ENCODE measurements at places on chromosomes 5 and 9.

GRCh38 chr9:12784461-12785259 lies 9.8 kb downstream of the LURAP1L start:
- no peak for DNase-seq

DNA sequence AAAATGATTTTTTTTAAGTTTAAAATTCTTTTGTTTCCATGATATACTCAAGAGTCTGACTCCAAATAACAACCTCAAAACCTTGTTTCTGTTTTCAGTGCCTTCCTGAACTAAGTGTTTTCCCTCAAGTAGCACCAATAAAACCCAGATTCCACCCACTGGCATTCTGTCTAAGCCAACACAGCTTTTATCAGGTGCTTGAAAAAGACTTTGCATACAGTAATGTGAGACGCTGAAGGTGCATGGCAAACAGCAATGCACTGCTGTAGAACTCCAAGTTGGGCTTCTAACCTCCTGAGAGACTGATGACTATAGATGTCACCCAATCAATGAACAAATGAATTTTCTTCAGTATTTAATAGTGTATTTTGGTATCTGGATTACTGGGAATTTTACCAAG lies 95.7 kb downstream of the NFIB start:
- DNase-seq = no peak

DNA sequence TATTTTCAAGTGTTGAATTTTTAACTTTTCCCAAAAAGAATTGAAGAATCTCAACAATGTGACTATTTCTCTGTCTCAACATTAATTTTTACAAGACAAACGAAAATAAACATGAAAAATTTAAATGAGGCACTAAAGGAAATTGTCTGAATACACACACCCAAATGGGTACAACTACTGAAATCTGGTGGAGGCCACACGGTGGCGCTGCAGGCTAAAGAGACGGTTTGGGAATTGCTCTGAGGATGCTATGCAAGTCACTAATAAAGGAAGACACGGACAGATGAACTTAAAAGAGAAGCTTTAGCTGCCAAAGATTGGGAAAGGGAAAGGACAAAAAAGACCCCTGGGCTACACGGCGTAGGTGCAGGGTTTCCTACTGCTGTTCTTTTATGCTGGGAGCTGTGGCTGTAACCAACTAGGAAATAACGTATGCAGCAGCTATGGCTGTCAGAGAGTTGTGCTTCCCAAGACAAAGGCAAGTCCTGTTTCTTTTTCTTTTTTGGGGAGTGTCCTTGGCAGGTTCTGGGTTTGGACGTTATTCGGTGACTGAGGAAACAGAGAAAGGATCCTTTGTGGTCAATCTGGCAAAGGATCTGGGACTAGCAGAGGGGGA lies at the start of gene PCDHB10:
PCDHB10 (plus strand) TSS at position 244 of the 616 bp plus-strand sequence; CDS start at position 444, 200 bp downstream.
- no peak for DNase-seq

DNA sequence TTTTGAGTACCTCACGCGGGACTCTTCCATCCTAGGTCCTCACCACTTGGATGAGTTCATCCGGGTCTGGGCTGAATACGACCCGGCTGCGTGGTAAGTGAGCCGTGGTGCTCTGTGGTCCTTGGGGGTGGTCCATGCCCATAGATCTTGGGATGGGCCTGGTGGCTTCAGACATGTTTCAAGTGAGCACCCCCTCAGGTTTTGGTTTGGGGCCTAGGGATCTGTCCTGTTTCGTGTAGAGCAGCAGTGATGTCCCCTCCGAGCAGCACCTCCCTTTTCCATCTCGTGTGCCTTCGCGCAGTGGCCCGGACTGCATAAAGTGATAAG lies 218.9 kb downstream of the CACNA1B start:
- no peak for DNase-seq

- DNase-seq = no peak
Measured at GRCh38 chr5:94313696-94314095, 304.7 kb downstream of the KIAA0825 start.

DNA sequence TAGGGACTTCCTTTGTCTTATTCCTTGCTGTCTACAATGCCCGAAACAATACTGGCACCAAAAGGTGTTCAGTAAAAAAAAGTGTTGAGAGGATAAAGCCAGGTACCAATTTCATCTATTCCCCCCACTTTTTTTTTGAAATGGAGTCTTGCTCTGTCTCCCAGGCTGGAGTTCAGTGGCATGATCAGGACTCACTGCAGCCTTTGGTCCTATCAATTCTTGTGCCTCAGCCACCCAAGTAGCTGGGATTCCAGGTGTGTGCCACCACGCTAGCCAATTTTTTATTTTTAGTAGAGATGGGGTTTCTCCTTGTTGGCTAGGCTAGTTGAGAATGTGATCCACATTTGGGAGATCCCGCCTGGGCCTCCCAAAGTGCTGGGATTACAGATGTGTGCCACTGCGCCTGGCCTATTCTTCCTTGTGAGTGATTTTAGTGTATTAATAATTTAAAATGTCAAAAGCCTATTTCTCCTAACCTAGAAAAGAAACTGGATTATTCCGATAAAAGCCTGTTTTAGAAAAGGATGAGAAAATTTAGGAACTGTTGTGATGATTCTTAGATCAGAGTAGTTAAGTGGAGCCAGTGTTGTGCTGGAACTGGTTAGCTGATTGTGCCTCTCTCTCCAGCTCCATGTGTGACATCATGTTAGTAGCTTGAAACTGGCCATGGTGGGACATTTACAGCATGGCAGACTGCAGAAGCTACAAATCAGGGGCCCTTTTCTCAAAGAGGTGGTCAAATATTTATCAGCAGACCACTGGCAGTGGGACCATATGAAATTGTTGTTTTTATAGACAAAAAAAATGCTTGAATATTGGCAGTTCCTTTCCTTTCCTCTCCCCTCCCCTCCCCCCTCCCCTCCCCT lies 14.3 kb downstream of the CDC42SE2 start:
- no peak for DNase-seq

- no peak for DNase-seq
Measured at GRCh38 chr5:174576042-174576441, 148.3 kb upstream of the MSX2 start.

DNA sequence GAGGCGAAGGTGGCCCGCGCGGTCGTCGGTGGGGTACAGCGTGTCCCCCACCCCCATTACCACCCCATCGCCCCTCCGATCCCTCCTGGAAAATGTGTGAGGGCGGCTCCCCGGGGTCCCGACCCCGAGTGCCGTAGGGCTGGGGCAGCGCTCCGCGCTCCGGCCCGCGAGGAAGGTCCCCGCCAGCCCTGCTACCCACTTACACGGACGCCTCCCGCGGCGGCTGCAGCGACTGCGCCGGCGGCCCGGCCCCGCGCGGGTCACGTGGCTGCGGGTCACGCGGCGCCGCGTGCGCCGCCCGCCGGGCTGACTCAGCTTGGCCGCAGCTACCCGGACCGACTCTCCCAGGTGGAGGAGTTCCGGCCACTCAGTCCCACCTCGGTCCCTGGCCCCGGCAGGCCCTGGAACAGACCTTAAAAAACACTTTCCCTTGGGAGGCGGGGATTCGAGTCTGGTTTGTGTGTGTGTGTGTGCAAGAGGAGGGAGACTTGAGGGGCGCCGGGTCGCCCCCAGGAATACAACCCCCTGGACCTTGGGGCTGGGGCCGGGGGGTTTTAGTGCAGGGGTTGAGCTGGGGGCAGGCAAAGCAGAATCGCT lies at the start of gene GNPDA1:
GNPDA1 (minus strand) TSS at position 236 of the 597 bp plus-strand sequence. CDS start 992 bp downstream, outside the sequence.
- peak; percentile 31 for DNase-seq

DNA sequence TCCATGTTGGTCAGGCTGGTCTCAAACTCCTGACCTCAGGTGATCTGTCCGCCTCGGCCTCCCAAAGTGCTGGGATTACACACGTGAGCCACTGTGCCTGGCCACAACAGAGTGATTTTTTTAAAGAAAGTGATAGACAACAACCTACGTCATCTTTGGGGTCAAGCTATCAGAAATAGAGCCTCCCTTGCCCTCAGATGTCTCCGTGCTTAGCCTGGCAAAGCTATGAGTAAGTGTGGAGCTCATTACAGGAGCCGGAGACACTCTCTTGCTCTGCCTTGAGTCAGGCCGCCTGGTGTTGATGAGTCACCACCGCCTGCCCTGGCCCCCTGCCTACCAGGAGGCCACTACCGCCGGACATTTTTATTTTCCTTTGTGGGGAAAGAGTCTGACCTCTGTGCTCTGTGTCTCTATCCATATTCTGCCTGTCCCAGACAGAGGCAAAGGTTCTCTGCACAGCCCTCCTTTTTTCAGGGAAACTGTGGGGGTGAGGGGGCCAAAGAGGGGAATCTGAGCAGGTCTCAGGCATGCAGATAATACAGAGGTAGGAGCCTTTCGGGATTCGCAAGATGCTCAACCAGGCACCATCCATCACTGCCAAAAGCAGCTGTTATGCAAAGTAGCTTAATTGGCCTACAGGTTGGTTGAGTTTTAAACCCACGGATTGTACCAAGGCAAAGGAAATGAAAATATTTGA lies 123.7 kb upstream of the CPEB4 start:
- no peak for DNase-seq

GRCh38 chr5:97002983-97003382 lies 67.1 kb downstream of the LNPEP start:
- no peak for DNase-seq

DNA sequence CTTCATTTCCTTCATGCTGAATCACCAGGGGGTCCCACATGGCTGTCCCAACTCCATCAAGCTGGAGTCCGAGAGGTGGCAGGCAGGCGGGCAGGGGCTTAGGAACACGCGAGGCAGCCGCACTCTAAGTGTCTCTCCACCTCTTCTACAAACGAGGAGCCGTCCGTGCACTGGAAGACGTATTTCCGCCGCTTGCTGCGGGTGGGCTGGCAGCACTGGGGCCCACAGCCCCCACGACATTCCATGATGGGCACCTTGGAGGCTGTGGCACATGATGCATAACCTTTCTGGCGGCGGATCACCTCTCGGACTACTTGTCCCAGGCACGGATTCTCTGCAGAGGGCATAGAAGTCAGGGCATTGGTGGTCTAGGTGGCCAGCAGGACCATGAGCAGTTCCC lies 87.2 kb upstream of the PANK3 start:
- DNase-seq = no peak

GRCh38 chr5:96936431-96937320 lies 796 bp downstream of the LNPEP start:
- DNase-seq = peak; percentile 5

- DNase-seq = no peak
Measured at GRCh38 chr5:92237896-92238295, 854.8 kb upstream of the ARRDC3 start.

- no peak for DNase-seq
Measured at GRCh38 chr9:105244734-105245028, 230 bp downstream of the SLC44A1 start.

- no peak for DNase-seq
Measured at GRCh38 chr5:140240987-140241706, 61.8 kb downstream of the PFDN1 start.

DNA sequence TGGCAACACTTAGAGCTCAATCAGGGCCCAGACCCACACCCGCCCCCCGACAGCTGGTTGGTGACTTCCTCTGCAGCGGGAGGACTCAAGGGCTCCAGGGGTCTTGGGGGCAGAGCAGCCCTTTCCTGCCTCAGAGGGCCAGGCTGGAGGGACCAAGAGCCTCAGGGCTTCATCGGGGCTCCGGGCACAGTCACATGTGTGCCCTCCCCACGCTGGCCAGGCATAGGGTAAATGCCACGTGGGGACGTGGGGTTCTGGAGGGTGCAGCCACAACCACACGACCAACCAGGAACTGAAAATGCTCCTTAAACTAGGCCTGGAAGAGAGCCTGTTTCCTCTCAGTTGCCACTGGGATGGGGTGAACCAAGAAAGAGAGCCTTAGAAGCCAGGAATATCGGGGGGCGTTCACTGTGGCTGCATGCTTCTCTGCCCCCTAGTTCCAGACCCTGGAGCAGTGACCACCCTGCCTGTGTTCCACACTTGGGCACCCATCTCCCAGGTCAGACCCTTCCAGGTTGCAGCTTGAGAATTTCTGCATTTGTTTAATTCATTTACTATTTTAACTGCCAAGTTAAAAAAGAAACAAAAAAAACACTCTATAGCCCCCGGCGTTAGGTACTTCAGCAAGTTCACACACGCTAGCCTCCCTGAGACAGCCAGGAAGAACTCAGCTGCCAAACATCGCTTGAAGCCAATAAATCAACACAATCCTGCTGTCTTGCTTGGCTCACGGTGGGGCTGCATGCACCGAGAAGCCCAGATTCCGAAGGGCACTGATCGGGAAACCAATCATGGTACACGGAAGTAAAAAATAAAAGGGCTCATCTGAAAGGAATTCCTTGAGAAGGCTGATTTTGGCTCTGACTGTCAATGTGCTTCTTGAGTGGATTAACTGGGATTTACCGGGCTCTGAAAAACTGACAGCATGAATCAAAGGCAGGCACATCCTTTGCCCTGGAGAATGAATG lies 56.1 kb upstream of the PHYKPL start:
- no peak for DNase-seq

DNA sequence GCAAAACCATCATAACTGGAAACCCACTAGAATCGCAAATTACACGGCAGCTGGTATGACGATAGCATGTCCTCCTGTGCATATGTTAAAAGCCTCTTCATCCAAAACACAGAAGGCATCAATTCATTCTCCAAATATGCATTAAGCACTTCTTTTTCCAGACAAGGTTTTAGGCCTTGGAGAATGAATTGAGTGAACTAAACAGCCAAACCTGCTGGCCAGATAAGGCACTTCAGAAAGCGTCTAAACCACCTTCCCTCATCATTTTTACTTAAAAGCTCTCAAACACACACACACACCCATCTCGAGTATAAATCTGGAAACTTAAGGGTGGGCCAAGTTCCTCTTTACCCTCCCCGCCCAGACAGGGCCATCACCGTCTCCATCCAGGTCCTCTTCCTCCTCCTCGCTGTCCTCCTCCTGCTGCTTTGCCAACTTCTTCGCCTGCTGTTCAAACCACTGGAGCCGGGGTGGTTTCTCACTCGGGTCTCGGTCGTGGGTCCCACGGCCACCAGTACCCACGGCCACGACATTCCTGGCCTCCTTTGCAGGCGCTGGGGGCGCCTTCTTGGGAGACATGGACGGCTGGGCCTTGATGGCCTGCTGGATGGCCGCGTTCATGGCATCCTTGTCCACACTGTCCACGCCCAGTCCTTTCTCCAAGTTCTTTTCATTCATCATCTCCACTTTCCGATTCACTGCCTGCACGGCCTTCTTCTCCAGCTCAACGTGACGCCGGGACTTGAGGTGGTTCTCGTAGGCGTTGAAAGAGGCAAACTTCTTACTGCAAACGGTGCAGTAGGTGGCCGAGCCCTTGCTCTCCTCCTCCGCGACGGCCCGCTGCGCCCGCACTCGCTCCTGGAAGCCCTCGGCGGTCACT lies 696 bp downstream of the ZNF622 start:
- DNase-seq = no peak

DNA sequence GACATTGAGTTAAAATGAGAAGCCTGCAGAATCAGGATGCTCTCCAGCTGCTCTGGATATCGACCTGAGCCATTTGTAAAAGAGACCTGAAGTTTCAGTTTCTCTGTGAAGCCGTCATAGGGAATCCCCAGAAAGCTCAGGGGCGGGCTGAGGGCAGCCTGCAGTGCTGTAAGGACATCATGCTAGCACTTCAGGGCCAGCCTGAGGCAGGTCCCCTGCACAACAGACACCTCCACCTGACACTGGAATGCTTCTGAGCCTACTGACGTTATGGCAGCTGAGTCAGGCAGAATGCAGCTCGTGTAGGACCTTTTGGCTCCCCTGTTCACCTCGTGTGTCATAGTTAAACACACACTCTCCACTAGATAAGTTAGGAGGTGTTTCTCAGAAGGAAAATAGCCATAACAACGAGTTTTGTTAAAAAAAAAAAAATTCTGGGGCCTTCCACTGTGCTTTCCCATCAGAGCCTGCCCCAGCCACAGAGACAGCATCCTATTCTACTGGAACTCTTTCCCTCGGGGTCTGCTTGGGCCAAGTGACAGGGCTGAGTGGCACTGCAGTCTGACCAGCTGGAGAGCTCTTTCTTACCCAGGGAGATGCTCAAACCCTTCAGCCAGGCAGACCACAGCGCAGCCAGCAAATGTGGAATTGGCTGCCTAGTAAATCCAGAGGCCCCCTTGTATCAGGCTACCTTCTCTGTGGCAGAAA lies 354.9 kb downstream of the DIRAS2 start:
- no peak for DNase-seq

- no peak for DNase-seq
Measured at GRCh38 chr5:78600687-78601414, 47.7 kb downstream of the LHFPL2 start.
